GM12878 (cell line): ENCODE measurements at places on chromosomes 16 and 17. TPM values are rescaled to one million over a fixed set of nuclear protein-coding genes. Genes with fewer than 3 reads are reported as not detected.

- no peaks in the 10 kb centered on the region for H3K4me1 ChIP-seq
- DNase-seq: no peak
- H3K36me3 ChIP-seq: no peaks in the 10 kb centered on the region
- no peak within 1 kb of the TSS for H3K4me3 ChIP-seq
- no peak within 1 kb of the TSS for H3K27ac ChIP-seq
These were observed at the start of gene PYY for GRCh38 chr17:43953746-43954145. Gene PYY, minus strand, starts transcription at chr17:43953940. Its CDS starts 457 bp downstream, at chr17:43953483.

- H3K27ac ChIP-seq: no peak overlapping the region
- H3K4me1 ChIP-seq: no peaks in the 10 kb centered on the region
- no peak overlapping the region for H3K4me3 ChIP-seq
- no peaks in the 10 kb centered on the region for H3K27me3 ChIP-seq
- no peak for DNase-seq
These were observed 25.2 kb downstream of the NLRP1 start for GRCh38 chr17:5558815-5559785.

DNA sequence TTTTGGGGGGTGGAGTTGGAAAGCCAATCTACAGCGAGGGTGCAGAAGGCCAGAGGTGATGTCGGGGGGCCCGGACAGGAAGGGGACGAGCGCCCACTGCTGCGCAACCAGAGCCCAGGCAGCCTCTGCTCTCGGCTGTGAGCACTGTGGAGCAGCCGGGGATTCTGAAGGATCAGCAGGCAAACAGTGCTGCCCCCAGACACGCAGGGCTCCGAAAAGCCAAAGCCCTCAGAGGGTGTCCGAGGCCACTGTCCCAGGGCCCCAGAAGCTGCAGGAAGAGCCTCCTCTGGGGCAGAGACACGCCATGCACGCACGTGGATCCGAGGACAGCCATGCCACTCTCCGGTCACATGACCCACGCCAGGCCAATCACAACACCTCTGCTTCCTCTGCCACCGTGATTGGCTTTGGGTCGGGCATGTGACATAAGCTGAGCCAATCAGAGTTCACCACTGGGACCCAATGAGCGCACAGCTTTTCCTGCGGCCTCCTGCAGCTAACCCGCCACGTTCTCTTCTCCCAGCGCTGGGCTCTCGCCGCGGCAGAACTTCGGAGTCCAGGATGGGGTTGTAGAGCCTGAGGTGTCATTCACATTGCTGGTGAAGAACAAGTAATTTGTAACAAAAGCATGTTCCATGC lies 40.7 kb downstream of the ACTG1 start:
- H3K4me3 ChIP-seq: no peak overlapping the region
- no peaks in the 10 kb centered on the region for H3K4me1 ChIP-seq
- no peak for DNase-seq

- DNase-seq: no peak
- peaks cover 3% of the 10 kb centered on the region; the same call in 1 of the 2 replicates for H3K4me1 ChIP-seq
- H3K4me3 ChIP-seq: peak overlapping the region; percentile 87
- H3K36me3 ChIP-seq: no peaks in the 10 kb centered on the region
- H3K27ac ChIP-seq: peak overlapping the region; percentile 97
These were observed 524 bp downstream of the EFTUD2 start for GRCh38 chr17:44898768-44899073.

- no peak overlapping the region for H3K4me3 ChIP-seq
- H3K4me1 ChIP-seq: peaks cover 32% of the 10 kb centered on the region
- 0 out of 2 replicates have a peak overlapping the region, but pooled peaks have one; percentile 11 for H3K27ac ChIP-seq
- no peaks in the 10 kb centered on the region; the same call in 1 of the 2 replicates for H3K36me3 ChIP-seq
- H3K27me3 ChIP-seq: no peaks in the 10 kb centered on the region
These were observed 2.1 kb downstream of the P2RX5 start for GRCh38 chr17:3693829-3694231.

The AXIN1 gene
- total RNA-seq: 25.4 and 27.1 TPM in 2 replicates

The MPP2 gene
- total RNA-seq: 0.21 and 0.56 TPM in 2 replicates
